ENCODE measurements at places on chromosomes 7 and 10.

- DNase-seq: no peak
These were observed 21.5 kb downstream of the TEX36 start for GRCh38 chr10:125661431-125661940.

- DNase-seq: no peak
These were observed 183.0 kb downstream of the THSD7A start for GRCh38 chr7:11648980-11649379.

DNA sequence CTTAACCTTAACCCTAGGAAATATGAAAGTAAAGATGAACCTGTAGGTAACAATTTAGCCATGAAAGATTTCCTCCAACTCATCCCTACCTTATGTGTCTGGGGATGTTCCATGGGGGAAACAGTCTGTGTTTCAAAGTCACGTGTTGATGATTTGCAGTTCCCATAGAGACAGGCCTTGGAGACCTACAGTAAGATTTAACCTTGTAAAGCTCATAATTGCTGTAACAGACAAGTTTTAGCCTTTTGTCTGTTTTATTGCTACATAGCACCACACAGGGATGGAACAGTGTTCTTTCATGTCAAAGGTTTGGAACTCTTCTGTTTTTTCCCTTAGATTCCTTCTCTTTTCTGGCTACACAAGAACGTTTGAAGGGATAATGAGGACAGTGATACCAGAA lies 35.2 kb upstream of the ITGA8 start:
- DNase-seq: no peak

GRCh38 chr7:50431722-50432305 lies 18.3 kb downstream of the FIGNL1 start:
- DNase-seq: no peak

DNA sequence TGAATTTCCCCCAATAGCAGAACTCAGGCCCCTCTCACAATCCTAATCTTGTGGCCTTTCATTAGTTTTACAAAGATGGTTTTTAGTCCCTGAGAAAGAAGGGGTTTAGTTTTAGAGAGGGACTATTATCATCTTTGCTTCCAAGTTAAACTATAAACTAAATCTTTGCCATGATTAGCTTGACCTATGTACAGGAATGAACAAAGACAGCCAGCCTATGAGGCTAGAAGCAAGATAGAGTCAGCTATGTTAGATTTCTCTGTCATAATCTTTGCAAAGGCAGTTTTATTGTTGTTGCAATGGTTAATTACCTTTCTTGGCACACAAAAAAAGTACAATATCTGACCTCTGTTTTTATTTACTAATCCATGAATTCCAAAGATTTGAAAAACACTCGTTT lies 19.1 kb downstream of the RNF133 start:
- DNase-seq: no peak

- DNase-seq: no peak
These were observed 99.9 kb upstream of the AKR1E2 start for GRCh38 chr10:4725917-4726606.

- no peak for DNase-seq
These were observed 36.0 kb upstream of the GLI3 start for GRCh38 chr7:42272793-42273665.

GRCh38 chr7:106871793-106872571 lies 6.9 kb downstream of the PIK3CG start:
- DNase-seq: no peak
